ENCODE measurements at places on chromosomes 6 and 20.

- DNase-seq: no peak
Observed at GRCh38 chr6:107670792-107671199, 153.3 kb downstream of the SCML4 start.

DNA sequence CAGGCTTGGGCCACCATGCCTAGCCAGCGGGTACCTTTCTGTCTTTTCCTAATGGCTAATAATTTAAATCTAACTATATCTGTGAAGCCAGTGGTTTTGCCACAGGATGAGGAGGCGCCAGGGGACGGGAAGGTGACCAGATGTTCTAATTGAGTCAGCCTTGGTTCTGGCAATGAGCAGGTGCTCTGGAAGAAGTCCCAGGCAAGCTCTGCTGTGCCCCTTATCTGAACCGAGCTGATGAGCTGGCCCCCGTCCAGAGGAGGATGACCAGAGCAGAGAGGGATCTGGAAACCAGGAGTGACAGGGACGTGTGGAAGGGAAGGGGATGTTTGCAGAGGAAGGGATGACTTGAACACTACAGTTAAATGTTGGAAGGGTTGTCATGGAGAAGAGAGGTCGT lies 46.7 kb downstream of the SLC35D3 start:
- no peak for DNase-seq

GRCh38 chr6:137727216-137727765 lies 139.8 kb upstream of the TNFAIP3 start:
- no peak for DNase-seq

GRCh38 chr20:41782730-41783406 lies 164.7 kb upstream of the CHD6 start:
- DNase-seq: no peak

- DNase-seq: no peak
Observed at GRCh38 chr6:111927321-111927720, 54.1 kb upstream of the FYN start.

DNA sequence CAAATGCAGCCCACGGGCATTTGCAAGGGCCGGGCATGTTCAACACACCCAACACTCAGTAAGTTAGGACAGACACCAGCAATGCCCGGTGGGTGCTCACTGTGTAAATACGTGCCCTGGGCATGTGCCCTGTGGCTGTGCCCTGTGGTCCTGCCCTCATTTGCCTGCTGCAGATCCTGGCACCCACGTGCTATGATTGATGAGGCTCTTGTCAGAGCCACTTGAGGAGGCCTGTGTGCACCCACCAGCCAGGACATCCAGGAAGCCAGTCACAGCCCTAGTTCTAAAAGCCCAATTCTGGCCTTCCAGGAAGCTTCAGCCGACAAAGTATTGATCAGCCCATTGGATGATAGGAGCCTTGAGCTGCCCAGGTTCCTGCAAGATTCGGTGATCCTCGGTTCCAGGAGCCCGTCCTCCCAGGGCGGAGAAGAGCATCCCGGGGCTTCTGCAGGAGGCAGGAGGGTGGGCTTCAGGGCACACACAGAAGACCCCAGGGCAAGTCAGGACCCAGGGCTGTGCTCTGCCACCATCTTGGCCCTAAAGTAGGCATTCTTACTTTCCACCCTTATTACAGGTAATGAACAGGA lies 223.9 kb downstream of the PREX1 start:
- DNase-seq: peak; percentile 39

DNA sequence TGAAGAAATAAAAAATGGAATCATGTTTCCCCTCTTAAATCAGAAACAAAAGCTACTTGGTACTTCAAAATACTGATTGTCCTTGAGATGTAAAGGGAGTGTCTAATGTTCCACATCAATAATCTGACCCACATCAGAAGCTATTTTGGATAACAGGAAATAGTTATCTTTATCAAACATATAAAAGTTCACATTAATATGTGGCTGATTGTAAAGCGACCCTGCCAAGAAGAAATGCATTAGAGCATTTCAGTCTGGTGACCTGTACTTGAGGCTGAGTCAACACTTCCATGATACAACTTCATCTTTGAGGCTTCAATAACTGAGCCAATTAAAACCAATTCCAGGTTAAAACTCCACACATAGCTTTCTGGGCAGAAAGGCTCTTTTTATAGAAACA lies 31.8 kb downstream of the SYNE1 start:
- no peak for DNase-seq

- no peak for DNase-seq
Observed at GRCh38 chr20:44955270-44955669, 4.9 kb downstream of the TOMM34 start.

DNA sequence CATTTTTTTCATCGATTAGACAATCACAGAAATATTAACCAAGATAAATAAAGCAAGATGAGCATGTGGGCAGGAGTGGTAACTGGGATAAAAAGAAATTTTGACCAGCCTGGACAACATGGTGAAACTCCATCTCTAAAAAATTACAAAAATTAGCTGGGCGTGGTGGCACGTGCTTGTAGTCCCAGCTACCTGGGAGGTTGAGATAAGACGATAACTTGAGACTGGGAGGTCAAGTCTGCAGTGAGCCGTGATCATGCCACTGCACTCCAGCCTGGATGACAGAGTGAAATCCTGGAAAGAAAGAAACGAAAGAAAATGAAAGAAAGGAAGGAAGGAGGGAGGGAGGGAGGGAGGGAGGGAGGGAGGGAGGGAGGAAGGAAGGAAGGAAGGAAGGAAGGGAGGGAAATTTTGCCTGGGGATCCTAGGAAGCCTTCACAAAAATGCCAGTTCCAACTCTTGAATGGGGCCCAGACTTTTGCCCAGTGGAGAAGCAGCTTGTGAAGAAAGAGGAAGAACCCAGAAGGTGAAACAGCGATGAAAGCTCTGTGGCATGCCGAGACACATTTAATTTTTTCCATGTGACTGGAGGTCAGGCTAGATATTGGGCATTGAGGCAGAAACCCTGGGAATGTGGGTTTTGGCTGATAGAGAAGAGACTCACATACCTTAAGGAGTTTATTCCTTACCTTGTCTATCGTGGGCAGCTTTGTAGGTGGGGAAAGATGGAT lies 20.3 kb downstream of the CCDC170 start:
- no peak for DNase-seq

- no peak for DNase-seq
Observed at GRCh38 chr20:48463916-48464315, 363.9 kb downstream of the PREX1 start.

GRCh38 chr6:137823826-137824555 lies 43.1 kb upstream of the TNFAIP3 start:
- DNase-seq: no peak

DNA sequence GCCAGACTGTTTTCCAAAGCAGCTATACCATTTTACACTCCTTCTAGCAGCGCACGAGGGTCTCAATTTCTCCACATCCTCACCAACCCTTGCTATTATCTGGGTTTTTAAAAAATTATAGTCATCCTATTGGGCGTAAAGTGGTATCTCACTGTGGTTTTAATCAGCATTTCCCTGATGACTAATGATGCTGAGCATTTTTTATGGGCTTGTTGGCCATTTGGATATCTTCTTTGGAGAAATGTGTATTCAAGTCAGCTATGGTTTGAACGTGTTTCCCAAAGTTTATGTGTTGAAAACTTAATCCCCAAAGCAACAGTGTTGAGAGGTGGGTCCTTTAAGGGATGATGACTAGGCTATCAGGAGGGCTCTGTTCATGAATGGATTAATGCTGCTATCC lies 6.7 kb downstream of the MCUR1 start:
- no peak for DNase-seq

DNA sequence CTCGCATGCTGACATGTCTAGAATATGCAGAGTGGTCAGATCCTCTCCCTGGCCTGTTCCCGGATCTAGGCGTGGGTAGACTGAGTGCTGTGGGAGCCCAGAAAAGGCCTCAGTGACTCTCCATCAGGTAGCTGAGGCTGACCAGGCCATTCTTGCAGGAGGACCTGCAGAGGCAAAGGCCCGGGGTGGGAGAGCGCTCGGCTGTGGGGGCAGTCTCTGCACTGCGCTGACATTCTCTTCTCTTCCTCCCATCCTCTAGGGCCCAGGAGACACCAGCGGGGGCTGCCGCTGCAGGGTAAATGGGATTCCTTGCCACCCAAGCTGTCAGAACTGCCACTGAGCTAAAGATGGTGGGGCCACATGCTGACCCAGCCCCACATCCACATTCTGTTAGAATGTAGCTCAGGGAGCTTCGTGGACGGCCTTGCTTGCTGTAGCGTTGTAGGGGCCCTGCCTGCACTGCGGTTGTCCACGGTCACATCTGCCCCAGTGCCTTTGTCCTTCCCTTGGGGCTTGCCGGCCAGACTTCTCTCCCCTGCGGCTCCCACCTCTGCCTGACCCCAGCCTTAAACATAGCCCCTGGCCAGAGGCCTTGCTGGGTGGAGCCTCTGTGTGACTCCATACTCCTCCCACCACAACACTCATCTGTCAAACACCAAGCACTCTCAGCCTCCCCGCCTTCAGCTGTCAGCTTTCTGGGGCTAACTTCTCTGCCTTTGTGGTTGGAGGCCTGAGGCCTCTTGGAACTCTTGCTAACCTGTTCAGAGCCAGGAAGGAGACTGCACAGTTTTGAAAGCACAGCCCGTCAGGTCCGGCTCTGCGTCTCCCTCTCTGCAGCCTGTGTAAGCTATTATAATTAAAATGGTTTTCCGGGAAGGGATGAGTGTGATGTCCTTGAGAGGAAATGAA lies 22.2 kb downstream of the RBCK1 start:
- no peak for DNase-seq

DNA sequence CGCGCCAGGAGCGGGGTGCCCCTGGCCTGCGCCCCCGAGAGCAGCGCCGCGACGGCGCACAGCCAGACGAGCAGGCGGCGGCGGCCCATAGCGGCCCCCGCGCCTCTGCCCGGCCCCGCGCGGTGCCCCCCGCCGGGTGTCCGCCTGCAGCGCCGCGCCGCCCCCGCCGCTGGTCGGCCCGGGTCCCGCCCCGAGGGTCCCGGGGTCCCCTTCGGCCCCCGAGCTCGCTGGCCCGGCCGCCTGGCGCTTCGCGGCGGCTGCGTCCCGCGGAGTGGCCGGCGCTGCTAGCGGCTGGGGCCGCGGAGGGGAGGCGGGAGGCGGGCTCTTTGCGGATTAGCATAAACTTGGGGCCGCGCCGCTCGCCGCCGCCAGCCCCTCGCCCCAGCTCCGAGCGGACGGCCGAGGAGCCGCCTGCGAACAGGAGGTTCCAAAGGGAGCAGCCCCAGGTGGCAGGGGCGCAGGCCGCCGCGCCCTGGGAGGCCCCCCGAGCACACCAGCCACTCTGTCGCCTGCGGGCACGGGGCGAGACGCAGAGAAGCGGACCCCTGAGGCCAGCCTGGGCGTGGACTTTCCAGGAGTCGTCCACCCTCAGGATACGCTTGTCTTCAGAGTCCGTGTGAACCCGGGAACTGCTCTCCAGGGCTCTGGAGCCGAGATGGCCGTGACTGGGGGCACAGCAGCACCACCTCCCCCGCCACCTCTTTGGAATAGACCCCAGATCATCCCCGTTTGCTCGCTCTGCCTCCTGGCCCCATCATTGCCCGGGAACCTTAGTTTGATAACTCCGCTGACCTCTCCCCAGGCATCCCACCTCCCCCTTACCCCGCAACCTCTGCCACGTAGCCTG lies at the start of gene EMILIN3:
TSS of gene EMILIN3 (minus strand) at position 273 of the 847 bp plus-strand sequence. CDS start at position 89, 184 bp downstream.
- no peak for DNase-seq

DNA sequence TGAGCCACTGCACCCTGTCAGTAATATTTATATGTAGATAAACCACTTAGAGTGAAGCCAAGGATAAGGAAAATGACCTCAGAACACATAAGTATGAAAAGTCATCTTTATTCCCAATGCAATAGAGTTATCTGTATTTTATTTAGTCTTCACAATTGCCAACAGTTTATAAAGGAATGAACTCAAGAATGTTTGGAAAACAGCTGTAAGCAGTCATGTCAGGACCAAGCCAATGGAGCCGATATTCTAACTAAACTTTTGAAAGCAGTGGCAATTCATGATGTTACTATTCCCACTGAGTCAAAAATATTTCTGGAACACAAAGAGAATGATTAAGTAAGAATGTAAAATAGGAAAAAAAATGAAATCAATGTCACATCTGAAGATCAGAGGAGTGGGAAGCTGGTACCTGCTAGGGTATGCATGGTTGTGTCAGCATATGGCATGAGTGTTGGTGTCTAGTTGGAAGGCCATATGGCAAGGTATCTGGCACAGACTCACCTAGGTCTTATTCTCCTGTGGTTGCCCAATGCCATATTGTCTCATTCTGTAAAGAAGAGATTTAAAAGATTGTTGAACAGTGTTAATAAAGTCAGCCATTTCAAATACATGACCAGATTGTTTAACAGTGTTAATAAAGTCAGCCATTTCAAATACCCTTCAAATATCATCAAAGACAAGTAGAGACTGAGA lies 118.2 kb downstream of the ADAT2 start:
- no peak for DNase-seq

GRCh38 chr20:1309439-1309847 lies 19.5 kb downstream of the SDCBP2 start:
- DNase-seq: no peak

- no peak for DNase-seq
Observed at GRCh38 chr6:47934023-47934422, 152.2 kb downstream of the OPN5 start.

DNA sequence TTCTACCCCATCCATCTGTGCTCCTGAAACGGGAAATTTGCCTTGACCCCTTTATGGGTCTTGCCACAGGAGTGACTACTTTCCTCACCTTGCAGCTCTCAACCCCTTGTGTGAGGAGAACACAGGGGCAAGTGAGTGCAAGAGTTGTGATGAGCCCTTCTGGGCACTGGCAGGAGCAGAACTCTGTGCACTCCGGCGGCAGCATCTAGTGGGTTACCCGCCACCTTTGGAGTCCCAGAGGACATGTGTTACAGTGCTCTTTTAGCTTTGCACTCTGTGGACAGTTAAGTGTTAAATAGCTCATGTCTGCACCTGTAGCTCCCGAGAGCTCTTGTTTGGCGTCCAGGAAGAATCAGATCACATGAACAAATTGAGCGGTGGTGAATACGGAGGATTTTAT lies 940.2 kb downstream of the GRIK2 start:
- no peak for DNase-seq

DNA sequence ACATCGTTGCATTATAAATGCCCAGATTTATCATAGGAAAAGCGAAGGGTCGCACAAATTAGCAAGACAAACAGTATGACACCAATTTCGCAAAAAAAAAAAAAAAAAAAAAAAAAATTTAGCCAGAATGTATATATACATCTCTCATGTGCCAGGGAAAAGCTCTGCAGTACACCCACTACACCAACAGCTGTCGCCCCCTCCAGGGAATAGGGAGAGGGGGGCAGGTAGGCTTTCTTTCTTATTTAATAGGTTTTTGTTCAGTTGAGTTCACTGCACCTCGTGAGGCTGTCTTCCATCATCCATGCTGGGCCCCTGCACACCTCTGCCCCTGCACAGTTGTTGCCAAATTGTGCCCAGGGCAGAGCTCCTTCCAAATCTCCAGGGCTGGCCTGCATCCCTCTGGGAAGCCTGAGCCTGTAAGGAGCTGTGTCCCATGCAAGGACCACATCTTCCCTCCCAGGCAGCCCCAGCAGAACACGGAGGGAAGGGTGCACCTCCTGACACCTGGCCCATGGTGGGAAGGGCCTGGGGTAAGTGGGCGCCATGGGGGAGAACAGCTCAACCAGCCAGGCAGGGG lies 85.4 kb downstream of the NINL start:
- no peak for DNase-seq

- DNase-seq: peak; percentile 61
Observed at GRCh38 chr20:17875106-17875980, 93.3 kb downstream of the SNX5 start.

Measured in Caco-2 (cell line).